Stimulated activated CD4-positive, alpha-beta T cell treated with anti-CD3 and anti-CD28 coated beads, TNF-alpha, amount 100 ng/mL, for 48 hours (primary cell): ENCODE measurements at places on chromosomes 7 and 10.

GRCh38 chr10:71646592-71647292 is 72.8 kb downstream of the C10orf105 start:
- no peak for DNase-seq

DNA sequence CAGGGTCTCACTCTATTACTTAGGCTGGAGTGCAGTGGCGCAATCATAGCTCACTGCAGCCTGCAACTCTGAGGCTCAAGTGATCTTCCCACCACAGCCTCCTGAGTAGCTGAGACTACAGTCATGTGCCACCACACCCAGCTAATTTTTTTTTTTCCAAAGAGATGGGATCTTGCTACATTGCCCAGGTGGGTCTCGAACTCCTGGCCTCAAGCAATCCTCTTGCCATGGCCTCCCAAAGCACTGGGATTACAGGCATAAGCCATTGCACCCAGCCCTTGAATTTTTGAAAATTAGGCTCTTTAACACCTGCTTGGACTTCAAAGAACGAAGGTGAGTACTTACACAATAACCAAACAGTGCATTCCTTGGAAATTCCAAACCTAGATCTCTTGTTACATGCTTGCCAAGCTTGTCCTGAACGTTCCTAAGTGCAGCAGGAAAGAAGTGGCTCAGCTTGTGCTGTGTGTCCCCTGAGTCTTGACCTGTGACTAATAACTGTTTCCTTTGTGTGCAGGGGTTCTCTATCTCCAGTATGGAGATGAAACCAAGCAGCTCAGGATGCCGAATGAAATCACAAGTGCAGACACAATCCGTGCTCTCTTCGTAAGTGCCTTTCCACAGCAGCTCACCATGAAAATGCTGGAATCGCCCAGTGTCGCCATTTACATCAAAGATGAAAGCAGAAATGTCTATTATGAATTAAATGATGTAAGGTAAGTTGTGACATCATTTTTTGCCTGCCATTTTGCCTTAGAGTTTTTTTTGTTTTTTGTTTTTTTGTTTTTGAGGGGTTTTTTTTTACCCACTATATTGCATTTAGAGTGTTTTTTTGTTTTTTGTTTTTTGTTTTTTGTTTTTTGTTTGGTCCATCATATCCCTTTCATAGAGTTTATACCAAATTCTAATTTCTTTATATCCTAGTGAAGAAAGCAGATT is 223.8 kb downstream of the KIAA1217 start:
- no peak for DNase-seq

GRCh38 chr10:3671386-3671955 is 113.5 kb downstream of the KLF6 start:
- DNase-seq, result no peak

DNA sequence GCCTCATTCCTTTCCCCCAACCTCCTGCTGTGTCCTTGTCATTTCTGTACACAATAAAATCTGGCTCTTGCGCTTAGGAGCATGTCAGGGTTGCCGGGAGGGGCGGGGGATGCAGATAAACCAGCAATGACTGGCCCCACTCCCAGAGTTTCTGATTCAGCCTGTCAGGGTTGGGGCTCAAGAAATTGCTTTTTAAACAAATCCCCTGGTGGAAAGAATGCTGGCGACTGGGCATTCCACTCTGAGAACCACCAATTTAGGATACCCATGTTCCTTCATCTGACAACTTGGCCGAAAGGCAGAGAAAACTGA is 376.4 kb downstream of the TCERG1L start:
- DNase-seq, result no peak

- DNase-seq, result no peak
These were observed 12.7 kb downstream of the LRRC18 start for GRCh38 chr10:48926764-48927540.

DNA sequence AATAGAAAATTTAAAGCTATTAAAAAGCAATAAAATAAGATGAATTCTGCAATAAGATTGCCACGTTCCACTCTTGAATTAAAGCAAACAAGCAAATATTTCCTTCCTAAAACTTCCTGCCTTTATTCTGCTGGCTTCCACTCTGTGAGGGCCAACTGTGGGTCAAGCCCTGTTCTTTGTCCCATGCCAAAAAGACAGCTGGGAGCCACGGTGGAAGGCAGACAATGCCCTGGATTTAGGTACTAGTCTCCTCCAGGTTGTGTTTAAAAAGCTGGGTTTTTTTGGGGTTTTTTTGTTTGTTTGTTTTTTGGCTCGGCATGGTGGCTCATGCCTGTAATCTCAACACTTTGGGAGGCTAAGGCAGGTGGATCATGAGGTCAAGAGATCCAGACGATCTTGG is 39.1 kb downstream of the LRRTM3 start:
- DNase-seq, result no peak

DNA sequence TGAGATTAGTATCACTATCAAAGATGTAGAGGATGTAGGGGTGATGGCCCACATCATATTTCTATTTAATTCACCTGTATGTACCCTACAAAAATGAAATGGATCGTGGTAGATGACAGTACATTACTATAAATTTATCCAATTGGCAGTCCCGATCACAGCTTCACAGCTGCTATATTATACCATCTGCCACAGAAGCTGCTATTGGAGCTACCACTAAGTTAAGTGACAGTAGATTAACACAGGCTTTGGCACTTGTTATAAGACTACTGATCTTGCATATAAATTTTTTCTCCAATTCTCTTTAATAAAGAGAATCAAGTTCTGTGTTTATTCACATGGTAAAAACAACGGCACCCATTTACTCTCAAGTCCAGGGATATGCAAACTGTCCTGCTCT is 24.9 kb upstream of the MAGI2 start:
- no peak for DNase-seq

DNA sequence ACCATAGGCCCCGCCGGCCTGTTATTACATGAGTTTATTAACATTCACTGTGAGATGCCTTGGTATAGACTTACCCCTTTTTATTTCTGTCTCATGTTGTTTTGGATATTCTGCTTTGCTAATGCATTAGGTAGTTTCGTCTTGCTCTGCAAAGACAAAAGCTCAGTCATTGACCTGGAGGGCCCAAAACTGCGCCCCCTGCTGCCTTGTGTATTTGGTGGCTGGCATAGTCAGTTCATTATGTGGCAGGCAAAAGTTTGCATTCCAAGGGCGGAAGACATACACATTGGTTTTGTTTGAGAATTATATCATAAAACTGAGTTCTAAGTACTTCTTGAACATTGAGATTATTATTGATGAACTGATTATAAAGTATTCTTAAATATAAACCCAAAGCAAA is 372.5 kb downstream of the SDK1 start:
- DNase-seq, result peak; percentile 45

DNA sequence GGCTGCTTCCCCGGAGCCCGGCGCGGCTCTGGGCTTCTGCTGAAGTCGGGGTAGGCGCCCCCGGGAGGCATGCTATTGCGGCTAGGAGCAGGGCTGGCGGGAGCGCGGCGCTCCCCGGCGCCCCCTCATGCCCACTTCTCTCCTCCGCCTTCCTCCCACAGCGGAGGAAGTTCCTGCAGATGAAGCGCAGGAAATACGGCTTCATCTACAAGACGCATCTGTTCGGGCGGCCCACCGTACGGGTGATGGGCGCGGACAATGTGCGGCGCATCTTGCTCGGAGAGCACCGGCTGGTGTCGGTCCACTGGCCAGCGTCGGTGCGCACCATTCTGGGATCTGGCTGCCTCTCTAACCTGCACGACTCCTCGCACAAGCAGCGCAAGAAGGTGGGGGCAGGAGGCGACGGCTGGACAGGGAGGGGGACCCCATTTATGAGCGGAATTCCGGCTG is 479 bp downstream of the CYP26A1 start:
- no peak for DNase-seq

DNA sequence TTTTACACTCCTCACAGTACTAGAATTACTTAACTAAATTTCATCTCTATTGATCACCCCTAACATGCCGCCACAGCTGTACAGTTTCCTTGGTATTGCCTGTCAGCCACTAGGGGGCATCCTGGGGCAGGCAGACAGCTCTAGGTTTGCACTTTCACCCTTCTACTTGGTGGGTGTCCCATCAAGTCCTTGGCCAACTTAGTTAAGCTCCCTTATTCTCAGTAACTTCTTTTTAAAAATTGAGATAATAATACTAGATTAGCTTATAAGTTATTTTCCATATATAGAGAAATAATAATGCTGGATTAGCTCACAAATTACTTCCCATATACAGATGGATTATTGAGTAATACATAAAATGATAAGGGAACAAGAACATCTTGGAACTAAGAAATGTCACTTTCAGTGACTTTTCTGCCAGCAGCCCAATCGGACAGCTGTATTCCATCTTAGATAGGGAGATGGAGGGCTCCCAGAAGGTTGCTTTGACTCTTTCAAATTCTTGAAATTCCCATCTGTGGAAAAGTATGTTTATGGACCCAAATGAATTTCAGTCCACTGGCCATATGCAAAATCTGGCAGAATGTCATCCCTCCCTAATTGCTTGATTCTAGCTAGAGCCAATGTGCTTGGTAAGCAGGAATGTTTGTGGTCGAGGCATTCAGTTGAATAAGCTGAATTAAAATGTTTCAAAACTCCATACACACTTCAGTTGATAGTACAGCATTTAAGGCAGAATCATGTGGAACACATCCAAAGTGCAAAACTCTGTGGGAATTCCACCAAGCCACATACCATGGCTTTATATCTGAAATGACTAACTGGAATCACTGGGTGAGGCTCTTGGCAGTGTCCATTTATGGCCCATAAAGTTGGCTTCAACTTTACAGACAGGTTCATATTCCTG is 309.7 kb downstream of the CSTF2T start:
- peak; percentile 10 for DNase-seq

GRCh38 chr7:98802088-98802780 is 67.6 kb downstream of the TMEM130 start:
- DNase-seq, result peak; percentile 40

DNA sequence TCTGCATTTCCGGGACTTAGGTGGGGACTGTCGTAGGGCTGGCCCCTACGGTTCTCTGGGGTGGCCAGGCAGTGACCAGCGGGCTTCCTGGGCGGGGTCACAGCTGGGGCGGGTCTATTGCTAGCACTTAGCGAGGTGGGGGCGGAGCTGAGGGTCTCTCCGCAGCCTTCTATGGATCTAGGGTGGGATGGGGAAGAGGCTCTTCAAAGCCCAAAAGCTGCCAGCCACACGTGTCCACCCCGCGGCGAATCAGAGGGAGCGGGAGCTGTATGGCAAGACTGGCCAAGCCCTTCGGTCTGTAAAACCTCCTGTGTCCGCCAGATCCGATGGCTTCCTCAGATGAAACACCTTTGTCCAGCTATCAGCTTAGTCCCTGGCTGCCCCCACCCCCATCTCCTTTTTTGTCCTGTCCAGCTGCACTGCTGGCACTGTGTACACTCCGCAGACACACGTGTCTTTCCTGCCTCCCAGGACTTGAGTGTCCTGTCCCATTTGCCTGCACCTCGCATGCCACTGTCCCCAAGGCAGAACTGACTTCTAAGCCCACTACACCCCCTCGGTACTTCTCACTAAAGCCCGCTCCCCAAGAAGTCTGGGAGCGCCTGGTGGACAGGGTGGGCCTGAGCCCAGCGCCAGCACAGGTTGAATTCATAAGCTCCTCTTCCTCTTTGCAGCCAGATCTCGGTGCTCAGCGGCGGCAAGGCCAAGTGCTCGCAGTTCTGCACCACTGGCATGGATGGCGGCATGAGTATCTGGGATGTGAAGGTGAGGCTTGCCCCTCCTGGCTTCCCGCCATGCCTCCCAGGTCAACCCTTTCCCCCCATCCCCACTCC is 14.8 kb downstream of the PDAP1 start:
- DNase-seq, result no peak

DNA sequence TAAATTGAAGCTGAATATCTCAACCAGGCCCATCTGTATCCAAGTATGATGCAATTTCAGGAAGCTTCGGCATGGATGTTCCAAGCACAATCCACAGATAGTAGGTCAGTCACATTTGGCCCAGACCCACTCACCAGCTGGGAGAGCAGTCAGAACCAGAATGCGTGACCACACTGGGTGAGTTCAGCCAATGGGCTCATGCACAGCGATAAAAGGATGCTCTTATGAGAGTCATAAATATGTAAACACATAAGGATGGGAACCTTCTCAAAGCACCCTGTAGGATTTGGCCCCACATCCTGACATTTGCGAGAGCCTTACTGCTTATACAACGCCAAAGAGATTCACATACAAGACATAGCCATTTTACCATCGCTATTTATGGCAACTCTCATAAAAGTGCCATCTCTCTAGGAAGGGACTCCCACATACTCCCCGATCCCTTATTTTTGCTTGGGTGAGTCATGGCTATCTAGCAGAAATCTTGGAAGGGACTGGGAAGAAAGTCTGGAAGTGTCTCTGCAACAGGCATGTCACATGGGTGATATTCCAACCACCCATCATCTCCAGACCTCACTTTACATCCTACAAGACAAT is 3.0 kb downstream of the AFAP1L2 start:
- DNase-seq, result no peak

- DNase-seq, result no peak
These were observed 22.0 kb downstream of the INPP5A start for GRCh38 chr10:132559538-132559937.

- DNase-seq, result no peak
These were observed 12.4 kb downstream of the CBX3 start for GRCh38 chr7:26213807-26214515.

GRCh38 chr7:158710651-158711102 is 6.1 kb upstream of the NCAPG2 start:
- DNase-seq, result no peak

GRCh38 chr7:88329532-88330463 is 23.1 kb upstream of the STEAP4 start:
- DNase-seq, result no peak

- DNase-seq, result no peak
These were observed 642 bp upstream of the PRKG1 start for GRCh38 chr10:51073453-51074237.

- no peak for DNase-seq
These were observed 238.7 kb upstream of the TCF7L2 start for GRCh38 chr10:112711366-112711765.

DNA sequence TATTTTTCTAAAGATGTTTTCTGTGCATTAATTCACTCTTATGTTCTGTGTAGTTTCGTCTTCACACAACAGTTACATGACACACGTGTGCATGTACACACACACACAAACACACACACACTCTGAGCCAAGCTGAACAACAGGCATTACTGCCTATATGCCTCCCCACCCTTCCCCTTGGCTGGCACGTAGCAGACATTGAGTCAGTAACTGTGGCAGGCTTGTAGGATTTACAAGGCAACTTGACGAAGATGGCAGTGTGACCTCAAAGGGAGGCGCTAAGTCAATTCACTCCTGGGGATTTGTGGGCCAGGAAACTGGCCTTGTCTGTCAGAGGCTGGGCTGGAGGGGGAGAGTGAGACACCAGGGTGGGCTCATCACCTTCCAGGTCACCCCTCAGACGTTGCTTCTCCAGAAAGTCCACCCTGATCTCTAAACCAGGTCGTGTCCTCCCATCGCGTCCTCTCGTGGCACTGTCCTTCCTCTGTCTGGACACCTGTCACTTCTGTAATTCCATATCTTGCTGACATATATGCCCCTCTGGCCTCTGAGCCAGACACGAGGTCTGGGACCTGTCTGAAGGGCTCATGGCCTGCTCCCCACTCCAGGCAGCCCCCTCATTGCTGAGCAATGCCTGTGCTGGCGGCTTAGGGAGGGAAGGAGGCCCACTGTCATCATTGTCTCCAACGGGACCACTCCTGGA is 41.1 kb upstream of the INPP5A start:
- no peak for DNase-seq
